ENCODE measurements at places on chromosomes 1 and 21. TPM values are rescaled to one million over a fixed set of nuclear protein-coding genes. Genes with fewer than 3 reads are reported as not detected.

DNA sequence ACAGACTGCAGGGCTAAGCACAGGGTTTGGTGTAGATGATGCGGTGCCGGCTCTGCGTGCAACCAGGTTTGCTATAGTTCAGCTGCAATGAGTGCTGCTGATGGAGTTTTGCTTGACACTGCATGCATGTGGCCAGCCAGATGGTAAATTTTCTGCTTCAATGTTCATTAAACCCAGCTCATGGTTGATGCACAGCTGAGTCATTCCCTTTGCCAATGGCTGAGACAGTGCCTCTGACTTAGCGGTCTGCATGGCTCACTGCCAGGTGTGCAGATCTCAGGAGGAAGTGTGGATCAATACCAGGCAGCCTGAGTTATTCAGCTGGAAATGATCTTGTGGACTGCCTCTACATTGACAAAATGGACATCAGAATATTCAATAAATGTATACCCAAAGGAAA, 172.7 kb upstream of the ZP4 start:
- H3K4me1 ChIP-seq: no peaks in the 10 kb centered on the region
- H3K27ac ChIP-seq: no peak overlapping the region
- H3K36me3 ChIP-seq: no peaks in the 10 kb centered on the region
- no peaks in the 10 kb centered on the region for H3K27me3 ChIP-seq
- DNase-seq: no peak
- no peak overlapping the region for H3K4me3 ChIP-seq

DNA sequence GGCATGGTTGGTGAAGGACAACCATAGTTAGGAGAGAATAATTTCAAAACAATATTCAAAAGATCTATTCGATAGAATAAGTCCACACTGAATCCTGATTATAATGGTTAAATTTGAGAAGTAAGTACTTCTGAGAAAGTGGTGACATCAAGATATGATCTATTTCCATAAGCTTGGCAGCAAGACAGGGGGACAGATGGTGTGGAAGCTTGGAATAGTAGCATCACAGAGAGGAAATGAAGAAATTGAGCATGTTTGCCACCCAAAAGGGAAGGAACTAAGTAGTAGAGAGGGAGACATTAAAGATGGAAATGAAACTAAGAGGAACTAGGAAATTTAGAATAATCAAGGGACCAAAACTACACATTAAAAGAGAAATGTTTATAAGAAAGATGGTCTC, 94.5 kb downstream of the OLFM3 start:
- H3K36me3 ChIP-seq: no peaks in the 10 kb centered on the region
- no peak for DNase-seq
- peaks cover 14% of the 10 kb centered on the region for H3K4me1 ChIP-seq
- H3K27me3 ChIP-seq: no peaks in the 10 kb centered on the region
- no peak overlapping the region for H3K4me3 ChIP-seq

- no peaks in the 10 kb centered on the region for H3K36me3 ChIP-seq
- H3K27ac ChIP-seq: no peak overlapping the region
- peak; percentile 77 for DNase-seq
- H3K27me3 ChIP-seq: no peaks in the 10 kb centered on the region
- no peak overlapping the region for H3K4me3 ChIP-seq
Measured at GRCh38 chr1:157580179-157580827, 17.6 kb downstream of the FCRL4 start.

- H3K27me3 ChIP-seq: no peaks in the 10 kb centered on the region
- H3K36me3 ChIP-seq: peaks cover 16% of the 10 kb centered on the region
- H3K4me3 ChIP-seq: no peak overlapping the region
- no peak overlapping the region for H3K27ac ChIP-seq
- DNase-seq: no peak
Measured at GRCh38 chr1:67044631-67045270, 9.2 kb downstream of the SLC35D1 start.

- no peaks in the 10 kb centered on the region for H3K36me3 ChIP-seq
- DNase-seq: no peak
- H3K27me3 ChIP-seq: peaks cover 5% of the 10 kb centered on the region
- no peak overlapping the region for H3K4me3 ChIP-seq
- no peak overlapping the region for H3K27ac ChIP-seq
Measured at GRCh38 chr1:110190282-110190929, 19.7 kb upstream of the KCNC4 start.

DNA sequence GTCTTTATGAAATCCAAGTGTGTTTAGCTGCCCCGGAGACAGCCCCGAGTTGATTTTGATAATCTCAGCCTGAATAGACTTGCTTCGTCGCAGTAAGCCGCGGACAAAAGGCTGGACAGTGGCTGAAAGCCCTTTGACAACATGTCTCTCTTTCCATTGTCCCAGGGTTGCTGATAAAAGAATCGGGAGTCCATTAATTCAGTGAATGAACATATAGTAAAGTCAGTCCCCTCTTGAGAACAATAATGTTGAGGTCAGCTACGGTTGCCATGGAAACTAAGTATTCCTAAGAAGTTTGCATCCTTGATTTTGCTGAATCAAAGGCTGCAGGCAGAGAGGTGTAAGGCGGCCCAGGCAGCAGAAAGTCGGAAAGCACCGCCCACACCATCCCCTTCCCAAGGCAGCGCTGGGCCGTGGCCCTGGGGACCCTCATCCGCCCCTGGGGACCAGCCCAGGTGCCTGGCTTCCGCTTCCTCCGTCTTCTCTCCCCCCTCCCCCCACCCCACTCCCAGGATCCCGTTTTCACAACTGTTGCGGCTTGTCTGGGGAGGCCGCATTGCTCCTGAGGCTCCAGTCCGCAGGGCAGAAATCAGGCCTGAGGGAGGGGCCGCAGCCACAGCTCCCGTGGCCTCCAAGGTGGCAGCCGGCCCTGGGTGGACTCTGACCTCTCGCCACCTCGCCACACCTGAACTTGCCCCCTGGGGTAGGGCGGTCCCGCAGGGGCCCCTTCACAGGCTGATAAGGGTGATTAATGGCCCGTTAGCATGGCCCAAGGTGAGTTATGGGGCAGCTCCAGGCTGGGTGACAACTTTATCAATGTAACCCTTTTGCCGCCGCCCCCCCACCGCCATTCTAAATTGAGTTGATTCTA, 180.9 kb downstream of the PRDM16 start:
- no peaks in the 10 kb centered on the region for H3K4me1 ChIP-seq
- no peaks in the 10 kb centered on the region for H3K36me3 ChIP-seq
- peaks cover 7% of the 10 kb centered on the region for H3K27me3 ChIP-seq
- no peak overlapping the region for H3K4me3 ChIP-seq

DNA sequence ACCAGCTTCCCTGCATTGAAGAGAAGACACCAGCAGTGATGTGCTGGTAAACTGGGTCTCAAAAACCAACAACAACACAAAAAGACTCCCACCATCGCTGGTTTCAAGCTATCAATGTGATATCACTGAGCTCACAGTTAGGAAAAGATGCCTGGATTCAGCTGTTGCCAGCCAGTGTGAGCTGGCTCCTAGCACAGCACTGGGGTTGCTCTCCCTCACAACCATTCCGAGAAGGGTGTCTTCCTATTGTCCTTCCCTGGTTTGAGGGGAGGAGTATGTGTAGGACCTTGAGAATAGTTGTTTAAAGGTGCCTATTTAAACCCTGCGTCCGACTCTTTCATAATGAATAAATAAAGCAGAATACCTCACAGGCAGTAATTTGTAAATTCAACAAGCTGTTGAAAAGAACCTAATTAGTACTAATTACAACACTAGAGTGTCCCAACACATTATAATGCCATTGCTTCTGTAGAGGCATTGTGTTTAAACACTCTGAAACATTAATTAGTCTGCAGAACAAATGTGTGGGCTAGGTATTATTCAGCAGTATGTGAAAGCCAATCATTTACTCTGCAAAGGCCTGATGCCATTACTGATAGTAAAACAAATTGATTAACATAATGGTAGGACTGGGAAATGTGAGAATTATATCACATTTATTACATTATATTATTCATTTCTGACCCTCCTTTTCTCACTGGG, 17.2 kb downstream of the NIBAN1 start:
- no peak for DNase-seq
- no peak overlapping the region for H3K27ac ChIP-seq
- no peak overlapping the region for H3K4me3 ChIP-seq
- peaks cover 4% of the 10 kb centered on the region for H3K36me3 ChIP-seq
- H3K4me1 ChIP-seq: peaks cover 1% of the 10 kb centered on the region

The CNR2 gene
- 0.11 TPM for polyA plus RNA-seq

All from lung (tissue), 17 donors.